SK-N-SH treated with all-trans-retinoic acid at 6 μM for 48 hours (cell line): ENCODE measurements at places on chromosomes 12 and 14.

- ATAC-seq = no peak
Observed at GRCh38 chr14:21185491-21185890, 29.6 kb upstream of the OR5AU1 start.

DNA sequence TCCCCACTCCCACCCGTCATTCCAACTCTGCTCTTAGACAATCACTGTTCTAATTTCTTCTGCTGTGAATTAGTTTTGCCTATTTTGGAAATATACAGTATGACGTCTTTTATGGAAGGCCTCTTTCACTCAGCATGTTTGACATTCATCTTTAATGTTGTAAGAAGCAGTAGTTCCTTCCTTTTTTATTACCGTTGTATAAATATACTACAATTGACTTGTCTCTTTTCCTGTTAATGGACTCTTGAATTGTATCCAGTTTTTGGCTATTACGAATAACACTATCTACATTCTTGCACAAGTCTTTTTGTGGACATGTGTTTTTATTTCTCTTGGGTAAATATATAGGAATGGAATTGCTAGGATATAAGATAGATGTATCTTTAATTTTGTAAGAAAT lies 4.9 kb upstream of the PMCH start:
- ATAC-seq = no peak

- peak; percentile 63 for ATAC-seq
Observed at GRCh38 chr12:104524034-104524832, 67.5 kb downstream of the CHST11 start.

GRCh38 chr12:47272412-47273190 lies 192.8 kb upstream of the AMIGO2 start:
- ATAC-seq = no peak; the same call in 2 of the 3 replicates

- ATAC-seq = peak; percentile 27; the same call in 1 of the 3 replicates
Observed at GRCh38 chr12:104334581-104334980, 31.0 kb downstream of the EID3 start.

- ATAC-seq = no peak
Observed at GRCh38 chr14:44567997-44568396, 60.9 kb upstream of the FSCB start.

DNA sequence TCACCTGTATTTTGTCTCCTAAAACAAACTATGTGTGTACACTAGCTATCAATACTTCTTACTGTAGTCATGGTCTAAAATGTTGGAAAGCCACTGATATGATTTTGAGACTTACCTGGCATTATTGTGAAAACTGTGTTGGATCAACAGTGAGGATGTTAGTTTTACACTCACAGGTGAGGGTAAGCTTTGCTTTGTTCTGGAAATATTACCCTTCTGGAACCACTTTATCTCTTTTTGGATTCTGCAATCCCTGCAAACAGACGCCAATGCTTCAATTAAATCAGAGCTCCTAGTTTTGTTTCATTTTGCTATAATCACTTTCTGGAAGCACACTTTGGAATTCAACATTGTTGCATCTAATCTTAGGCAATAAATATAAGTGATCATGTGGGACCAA lies 223.3 kb downstream of the RPS29 start:
- no peak for ATAC-seq

DNA sequence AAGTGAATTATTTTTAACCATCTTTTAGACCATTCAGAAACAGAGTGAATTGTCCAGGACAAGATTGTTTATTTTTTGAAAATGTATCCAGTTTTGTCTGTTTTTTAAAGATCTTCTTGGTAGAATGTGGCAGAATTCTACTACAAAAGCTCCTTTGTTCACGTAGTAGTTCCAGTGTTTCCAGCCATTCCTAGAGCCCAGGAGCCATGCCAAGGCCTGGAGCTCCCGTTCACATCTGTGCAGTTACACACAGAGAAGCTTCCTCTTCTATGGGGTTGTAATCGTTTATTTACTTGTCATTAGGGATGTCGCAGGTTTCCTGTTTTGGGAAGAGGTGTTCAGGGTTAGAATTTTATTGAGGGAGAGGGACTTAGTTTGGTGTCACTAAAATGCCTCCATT lies 409.8 kb downstream of the NPAS3 start:
- no peak for ATAC-seq

GRCh38 chr12:54139019-54139418 lies 49.8 kb downstream of the SMUG1 start:
- no peak for ATAC-seq
